Activated CD8-positive, alpha-beta memory T cell treated with anti-CD3 and anti-CD28 coated beads for 4 hours (primary cell): ENCODE measurements at places on chromosomes 12 and 14.

GRCh38 chr14:52049721-52050588 lies 18.9 kb downstream of the NID2 start:
- no peak for DNase-seq

GRCh38 chr14:32171469-32171868 lies 30.4 kb upstream of the RNU6-7 start:
- DNase-seq, result no peak

DNA sequence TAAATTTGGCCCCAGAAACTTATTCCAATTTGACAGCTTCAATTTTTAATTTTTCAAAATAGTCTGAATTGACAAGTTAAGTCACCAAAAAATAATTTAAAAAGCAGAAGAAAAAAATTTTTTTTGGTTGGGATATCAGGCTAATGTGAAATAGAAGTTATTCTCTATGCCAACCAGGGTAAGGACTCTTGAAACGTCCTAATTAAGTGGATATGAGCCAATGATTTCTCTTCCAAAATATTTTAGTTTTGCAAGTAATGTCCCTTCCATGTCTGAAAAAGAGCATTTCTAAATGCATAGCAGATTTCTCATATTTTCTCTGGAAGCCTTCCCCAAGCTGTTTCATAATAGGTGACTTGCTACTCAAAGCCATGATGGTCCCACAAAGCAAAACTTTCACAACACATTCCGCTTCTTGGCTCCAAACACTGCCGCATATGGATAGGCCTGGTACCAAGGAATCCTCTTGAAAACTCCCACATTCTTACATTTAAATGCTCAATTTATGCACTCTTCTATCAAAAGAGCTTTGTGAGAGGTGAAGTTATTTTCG lies 65.1 kb downstream of the SIX6 start:
- no peak for DNase-seq

DNA sequence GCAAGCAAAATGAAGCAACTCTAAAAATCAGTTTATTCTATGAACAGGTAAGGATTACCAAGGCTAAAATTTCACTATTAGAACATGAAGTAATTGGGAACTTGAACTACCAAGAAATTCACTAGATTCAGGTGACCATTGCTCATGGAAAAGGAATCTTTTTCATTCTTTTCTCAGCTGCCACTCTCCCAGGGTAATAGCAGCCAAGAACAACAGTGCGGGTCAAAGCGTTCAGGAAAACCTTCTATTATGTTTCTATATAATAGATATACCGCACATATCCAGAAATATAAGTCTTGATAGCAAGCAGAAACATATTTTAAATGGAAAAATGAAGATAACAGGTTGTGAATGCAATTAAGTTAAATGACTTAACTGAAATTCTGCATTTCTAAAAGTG lies 125.6 kb downstream of the NELL2 start:
- no peak for DNase-seq

GRCh38 chr12:109461049-109461845 lies 15.9 kb downstream of the KCTD10 start:
- DNase-seq, result no peak

DNA sequence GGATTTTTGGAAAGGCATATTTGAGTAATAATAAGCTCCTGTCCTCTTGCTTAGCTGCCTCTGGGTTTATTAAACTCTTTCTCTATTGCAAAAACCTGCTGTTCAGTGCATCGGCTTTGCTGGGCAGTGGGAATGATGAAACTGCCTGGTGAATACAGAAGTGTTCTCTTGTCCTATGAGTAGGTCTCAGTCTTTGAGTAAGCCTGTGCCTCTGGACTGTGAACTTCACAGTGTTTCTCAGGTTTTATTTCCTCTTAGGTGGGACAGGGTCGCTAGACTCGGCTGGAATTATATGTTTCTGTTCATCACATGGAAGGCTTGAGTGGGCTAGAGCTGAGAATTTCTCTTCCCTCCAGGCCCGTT lies 46.4 kb downstream of the CRADD start:
- no peak for DNase-seq

- DNase-seq, result no peak
These were observed 112.7 kb downstream of the NCOR2 start for GRCh38 chr12:124454735-124455134.

DNA sequence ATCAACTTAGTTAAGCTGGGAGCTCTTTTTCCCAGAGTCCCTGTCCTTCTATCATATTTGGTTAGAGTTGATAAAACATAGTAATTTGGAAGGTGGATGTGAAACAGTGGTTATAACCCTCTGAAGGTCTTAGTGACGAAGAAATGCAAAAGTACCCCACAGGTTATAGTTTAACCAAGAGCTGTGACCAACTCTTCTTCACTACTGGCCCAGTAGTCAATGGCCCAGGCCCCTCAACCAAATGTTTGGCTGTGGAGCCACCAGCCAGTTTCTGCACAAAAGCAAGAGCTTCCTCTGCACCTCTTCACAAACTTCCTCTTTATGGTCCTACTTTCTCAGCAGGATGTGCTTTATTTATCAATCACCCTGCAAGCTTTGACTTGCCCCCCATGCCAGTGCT lies 132.6 kb downstream of the BMP4 start:
- no peak for DNase-seq

- no peak for DNase-seq
These were observed 33.2 kb downstream of the HSPB8 start for GRCh38 chr12:119211884-119212283.

DNA sequence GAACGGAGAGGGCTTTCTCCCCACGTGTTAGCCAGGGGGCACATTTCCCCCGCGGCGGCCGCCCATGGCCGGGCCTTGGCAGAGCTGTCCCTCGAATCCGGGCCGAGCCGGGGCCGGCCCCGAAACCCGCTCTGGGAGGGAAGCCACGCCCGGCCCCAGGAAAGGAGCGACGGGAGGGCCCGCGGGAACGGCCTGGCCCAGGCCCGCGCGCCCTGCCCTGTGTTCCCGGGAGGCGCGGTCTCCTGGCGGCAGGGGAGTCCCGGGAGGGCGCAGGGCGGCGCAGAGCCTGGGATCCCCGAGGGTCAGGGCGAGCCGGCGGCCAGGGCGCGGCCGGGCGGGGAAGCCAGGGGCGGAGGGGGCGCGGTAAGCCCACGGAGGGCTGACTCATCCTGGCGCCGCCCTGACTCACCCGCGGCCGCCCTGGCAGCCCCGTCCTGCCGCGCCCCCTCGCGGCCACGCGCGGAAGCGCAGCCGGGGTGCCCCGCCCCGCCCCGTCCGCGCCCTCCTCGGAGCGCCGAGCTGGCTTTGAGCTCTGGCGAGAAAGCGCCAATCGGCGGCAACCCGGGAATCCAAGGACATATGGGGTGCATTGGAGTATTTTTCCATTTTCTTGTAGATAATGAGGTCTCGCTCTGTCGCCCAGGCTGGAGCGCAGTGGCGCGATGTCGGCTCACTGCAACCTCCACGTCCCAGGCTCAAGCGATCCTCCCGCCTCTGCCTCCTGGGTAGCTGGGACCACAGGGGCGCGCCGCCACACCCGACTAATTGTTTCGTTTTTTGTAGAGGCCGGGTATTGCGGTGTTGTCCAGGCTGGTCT lies 31.8 kb upstream of the PLEKHG6 start:
- peak; percentile 71 for DNase-seq

- no peak for DNase-seq
These were observed 268.5 kb downstream of the ALG10B start for GRCh38 chr12:38585086-38585485.

GRCh38 chr12:42541965-42542364 lies 47.6 kb downstream of the PRICKLE1 start:
- DNase-seq, result no peak

- DNase-seq, result no peak
These were observed 9.4 kb upstream of the DCP1B start for GRCh38 chr12:2013527-2014223.

DNA sequence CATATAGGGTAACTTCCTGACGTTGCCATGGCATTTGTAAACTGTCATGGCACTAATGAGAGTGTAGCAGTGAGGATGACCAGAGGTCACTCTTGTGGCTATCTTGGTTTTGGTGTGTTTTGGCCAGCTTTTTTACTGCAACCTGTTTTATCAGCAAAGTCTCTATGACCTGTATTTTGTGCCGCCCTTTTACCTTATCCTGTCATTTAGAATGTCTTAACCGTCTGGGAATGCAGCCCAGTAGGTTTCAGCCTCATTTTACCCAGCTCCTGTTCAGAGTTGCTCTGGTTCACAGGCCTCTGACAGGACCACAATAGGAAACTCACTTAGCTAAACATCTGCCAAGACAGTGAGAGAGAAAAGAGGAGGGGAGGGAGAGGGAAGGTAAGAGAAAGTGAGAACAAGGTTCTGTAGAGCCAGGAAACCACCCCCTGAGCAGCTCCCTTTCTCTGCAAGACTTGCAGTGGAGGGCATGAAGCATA lies 64.8 kb upstream of the PLEKHG3 start:
- no peak for DNase-seq

GRCh38 chr12:13127444-13127843 lies 24.0 kb upstream of the GSG1 start:
- DNase-seq, result no peak

GRCh38 chr14:28661171-28661772 lies 105.3 kb upstream of the FOXG1 start:
- DNase-seq, result no peak

DNA sequence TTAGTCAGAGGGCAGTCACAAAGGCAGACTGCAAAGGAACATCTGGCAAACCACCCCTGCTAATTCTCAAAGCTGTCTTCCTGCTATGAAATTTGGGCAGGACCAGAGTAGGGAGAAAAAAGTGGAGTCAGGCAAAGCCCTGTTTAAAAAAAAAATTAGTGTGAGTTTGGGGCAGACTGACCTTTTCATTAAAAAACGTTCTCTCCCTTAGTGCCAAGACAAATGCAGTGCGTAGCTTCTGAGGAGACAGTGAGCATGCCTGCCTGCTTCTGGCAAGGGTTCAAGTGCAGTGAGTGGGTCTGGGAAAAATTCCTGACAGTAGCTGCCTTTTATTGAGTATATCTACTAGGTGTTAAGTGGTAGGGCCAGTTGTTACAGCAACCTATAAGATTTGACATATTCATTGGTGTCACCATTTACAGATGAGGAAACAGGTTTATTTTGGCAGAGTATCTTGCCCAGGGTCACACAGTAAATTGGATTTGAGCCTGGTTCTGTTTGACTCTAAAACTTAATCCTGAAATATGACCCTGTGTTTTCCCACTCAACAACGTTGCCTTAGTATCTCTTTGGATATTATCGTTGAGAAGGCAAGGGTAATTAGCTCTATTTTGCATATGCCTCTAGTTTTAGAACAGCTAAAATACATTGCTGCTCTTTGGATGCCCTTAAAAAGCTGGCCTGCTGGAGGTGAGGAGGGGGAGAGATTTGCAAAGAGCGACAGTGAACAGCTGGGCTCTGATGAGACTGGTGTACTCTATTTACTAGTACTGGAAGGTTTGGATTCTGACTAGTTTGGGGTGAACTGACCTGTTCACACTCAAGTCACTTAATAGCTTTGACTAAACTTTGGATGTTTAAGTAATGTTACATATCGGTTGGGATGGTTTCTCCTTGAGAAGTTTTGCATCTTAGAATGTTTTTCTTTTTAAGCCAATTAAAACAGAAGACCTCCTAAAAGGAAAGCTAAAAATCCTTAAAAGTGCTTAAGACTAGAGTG lies 72.8 kb downstream of the PAPOLA start:
- no peak for DNase-seq

DNA sequence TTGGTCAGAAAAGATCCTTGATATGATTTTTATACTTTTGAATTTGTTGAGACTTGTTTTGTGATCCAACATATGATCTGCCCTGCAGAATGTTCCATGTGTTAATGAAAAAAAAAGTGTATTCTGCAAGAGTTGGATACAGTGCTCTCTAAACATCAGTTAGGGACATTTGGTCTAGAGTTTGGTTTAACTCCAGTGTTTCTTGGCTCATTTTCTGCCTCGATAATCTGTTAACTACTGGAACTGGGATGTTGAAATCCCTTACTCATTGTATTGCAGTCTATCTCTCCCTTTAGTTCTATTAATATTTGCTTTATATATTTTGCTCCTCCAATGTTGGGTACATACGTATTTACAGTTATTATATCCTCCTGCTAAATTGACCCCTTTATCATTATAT lies 18.3 kb upstream of the TXNRD1 start:
- DNase-seq, result no peak

DNA sequence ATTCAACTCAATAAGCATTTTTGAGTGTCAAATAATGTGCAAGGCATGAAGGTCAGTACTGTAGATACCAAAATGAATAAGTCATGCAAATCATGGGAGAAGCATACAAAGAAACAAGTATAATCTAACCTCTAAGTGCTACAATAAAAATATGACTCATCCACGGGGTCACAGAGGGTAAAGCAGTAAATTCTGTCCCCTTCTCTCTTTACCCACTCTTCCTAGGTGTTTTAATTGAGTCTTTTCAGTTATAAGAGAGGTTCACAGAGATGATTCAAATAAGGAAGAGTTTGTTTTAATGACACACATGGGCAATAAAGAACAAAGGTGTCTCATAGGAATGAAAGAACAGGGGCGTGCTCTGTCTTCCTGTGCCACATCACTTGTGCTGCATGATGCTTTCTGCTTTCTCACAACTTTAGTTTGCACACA lies 71.5 kb upstream of the DAAM1 start:
- DNase-seq, result no peak

DNA sequence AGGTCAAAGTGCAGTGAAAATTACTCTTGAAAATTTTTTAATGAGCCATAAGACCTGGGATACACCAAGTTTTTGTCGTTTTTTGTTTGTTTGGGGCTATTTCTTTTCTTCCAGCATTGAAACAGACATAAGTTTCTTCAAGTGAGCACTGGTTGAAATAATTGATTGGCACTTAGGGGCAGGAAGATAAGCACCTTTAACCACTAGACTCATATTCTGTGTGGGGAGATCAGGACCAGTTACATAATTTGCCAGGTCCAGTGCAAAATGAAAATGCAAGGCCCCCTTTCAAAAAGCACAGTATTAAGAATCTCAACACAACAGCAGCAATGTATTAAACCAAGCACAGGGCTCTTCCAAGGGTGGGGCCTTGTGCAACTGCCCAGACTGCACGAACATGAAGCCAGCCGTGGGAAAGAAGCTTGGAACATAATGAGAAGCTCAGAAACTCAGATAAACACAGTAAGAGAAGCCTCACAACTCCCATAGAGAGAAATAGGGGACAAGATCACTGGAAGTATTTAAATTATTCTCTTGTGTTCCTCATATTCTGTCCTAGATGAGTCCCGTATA lies 3.2 kb upstream of the TCP11L2 start:
- DNase-seq, result no peak

DNA sequence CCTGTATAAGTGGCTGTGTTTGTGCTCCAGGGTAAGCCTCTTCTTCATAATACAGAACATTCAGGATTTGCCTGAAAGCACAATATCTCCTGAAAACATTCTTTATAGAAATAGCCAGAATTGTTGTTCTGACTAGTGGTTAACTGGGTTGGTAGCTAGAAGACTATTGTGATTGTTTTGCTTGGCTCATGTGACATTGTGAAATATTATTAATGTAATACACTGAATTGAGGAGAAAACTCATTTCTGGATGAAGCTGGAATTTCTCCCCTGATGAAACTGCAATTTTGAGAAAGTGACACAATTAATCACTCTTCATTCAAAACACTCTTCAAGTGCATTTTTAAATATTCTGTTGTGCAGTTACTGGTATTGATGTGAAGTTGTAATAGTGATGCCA lies 172.3 kb upstream of the PTPRQ start:
- no peak for DNase-seq

- DNase-seq, result peak; percentile 65
These were observed 42.2 kb upstream of the ATP23 start for GRCh38 chr12:57899010-57899662.

GRCh38 chr12:59088673-59089072 lies 168.4 kb upstream of the LRIG3 start:
- DNase-seq, result no peak
